Renal cortical epithelial cell (primary cell): ENCODE measurements at places on chromosomes 16 and 17.

DNA sequence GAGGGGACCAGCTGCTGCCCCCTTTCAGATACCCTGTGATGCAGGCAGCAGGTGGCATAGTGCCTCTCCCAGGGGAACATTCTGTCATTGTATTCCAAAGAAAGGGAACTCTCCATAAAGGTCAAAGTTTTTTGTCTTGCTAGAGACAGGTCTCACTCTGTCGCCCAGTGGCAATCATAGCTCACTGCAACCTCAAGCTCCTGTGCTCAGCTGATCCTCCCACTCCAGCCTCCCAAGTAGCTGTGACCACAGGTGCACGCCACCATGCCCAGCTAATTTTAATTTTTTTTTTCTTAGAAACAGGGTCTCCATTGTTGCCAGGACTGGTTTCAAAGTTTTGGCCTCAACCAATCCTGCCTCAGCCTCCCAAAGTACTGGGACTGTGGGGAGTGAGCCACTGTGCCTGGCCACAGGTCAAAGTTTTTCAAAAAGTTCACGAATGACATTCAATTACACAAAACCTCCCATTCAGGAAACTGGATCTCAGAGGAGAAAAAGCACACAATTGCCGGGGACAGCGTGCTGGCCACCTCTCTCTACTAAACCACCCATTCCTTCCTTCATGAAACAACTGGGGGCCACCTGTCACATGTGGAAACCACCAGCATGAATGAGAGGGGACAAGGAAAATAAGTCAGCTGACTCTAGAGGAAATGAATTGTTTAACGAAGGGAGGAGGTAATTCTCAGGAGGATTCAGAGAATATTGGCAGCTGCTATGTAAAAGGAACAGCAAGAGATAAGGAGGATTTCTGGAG, 80.0 kb downstream of the MARCHF10 start:
- DNase-seq: no peak

- DNase-seq: peak; percentile 59
These were observed 19.9 kb downstream of the MAF start for GRCh38 chr16:79580453-79581191.

- no peak for DNase-seq
These were observed 82.5 kb downstream of the PCTP start for GRCh38 chr17:55833306-55833705.

DNA sequence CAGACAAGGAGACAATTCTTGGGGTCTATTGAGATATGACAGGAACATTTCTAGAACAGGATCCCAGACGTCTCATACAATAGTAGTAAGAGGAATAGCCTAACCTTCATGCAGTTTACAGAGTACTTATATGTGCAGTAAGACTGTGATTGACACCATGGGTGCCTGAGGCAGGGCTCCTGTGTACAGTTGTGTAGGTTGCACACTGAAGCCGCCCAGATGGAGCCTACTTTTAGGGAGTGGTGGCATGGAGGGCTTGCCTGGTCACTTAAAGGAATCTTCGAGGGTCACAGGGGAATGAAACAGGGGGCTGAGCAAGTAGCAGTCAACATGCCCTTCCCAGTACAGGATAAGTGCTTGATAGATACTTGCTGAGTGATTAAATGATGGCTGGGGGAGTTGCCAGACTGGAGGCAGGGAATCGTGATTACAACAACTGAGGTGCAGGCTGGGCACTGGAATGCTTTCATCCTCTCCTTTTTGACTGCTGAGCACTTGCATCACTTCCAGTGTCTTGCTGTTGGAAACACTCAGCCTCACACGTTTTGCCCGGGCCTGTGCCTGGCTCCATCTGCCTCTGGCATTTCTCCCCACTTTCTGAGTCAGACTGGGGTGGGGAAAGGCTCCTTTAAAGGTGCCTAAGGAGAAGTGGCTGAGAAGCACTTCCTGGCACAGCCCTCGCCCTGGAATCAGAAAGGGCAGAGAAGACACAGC, 71.0 kb downstream of the COPRS start:
- DNase-seq: peak; percentile 87

DNA sequence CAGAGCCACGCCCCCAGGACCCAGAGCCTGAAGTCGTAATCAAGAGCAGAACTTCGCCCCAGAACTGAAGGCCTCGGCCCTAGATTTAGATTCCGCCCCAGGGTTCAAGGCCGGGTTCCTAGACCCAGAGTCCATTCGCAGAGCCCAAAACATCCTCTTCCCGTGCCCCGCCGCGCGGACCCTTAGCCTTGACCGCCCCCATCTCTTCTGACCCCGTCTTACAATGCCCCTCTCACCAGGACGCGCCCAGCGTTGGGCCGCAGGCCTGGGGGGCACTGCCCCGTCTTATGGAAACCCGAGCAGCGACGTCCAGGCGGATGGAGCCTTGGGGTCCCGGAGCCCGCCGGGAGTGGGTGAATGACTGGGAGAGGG, 5.0 kb downstream of the CD19 start:
- no peak for DNase-seq

GRCh38 chr17:40498281-40499084, 2.9 kb downstream of the TNS4 start:
- DNase-seq: peak; percentile 75

DNA sequence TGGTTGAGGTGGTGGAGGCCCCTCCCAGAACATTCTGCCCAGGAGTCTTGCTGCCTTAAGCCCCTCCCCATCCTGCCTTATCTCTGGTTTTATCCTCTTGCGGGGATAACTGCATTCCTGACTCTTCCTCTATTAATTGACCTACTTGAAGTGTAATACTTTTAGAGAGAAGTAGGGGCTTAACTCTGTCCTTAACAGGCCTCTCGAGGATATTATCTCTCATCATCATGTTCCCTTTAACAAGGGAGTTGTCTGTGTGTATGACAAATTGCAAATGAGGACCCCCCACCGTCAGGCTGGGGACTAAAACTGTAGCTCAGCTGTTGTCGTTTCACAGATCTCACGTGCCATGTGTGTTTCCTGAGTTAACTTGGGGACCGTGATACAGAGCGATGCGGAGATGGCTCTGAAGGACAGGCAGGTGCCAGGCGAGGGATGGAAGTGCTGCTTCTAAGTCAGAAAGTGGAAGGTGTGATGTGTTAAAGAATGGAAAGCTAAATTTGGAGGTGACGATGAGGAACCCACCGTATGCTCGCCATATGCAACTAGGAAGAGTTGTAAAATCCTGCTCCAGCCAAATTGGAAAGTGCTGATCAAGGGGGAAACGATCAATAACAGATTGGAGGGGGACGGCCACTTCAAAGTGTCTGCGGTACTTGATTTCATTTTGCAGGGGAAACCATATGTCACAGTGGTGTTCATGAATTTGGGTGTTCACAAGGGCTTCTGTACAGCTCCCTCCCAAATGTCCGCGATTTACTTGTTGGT, 106.3 kb downstream of the RPTOR start:
- DNase-seq: no peak

GRCh38 chr17:57278740-57279387, 22.5 kb downstream of the MSI2 start:
- DNase-seq: no peak

DNA sequence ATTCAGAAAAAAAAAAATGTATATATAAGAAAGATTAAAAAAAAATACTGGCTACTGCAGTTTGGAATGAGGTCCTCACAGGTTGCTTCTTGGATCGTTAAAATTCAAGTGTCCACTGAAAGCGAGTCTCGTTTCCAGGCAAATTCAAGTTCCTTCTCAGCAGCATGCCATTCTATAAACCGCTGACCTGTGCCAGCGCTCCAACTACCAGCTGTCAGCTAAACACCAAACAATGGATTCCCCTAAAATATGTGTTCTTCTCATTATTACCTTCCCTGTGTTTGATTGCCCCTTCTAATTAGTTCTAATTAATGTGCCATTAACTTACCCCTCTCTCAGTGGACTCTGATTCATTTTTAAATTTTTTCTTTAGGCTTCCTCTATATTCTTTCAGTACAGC, 92.4 kb downstream of the DNAH9 start:
- DNase-seq: no peak

GRCh38 chr16:57186872-57187854, 1.0 kb downstream of the RSPRY1 start:
- peak; percentile 41 for DNase-seq

GRCh38 chr17:29292992-29293889, 707 bp downstream of the NUFIP2 start:
- no peak for DNase-seq

- DNase-seq: no peak
These were observed 2.3 kb downstream of the TAOK2 start for GRCh38 chr16:29975811-29976511.

DNA sequence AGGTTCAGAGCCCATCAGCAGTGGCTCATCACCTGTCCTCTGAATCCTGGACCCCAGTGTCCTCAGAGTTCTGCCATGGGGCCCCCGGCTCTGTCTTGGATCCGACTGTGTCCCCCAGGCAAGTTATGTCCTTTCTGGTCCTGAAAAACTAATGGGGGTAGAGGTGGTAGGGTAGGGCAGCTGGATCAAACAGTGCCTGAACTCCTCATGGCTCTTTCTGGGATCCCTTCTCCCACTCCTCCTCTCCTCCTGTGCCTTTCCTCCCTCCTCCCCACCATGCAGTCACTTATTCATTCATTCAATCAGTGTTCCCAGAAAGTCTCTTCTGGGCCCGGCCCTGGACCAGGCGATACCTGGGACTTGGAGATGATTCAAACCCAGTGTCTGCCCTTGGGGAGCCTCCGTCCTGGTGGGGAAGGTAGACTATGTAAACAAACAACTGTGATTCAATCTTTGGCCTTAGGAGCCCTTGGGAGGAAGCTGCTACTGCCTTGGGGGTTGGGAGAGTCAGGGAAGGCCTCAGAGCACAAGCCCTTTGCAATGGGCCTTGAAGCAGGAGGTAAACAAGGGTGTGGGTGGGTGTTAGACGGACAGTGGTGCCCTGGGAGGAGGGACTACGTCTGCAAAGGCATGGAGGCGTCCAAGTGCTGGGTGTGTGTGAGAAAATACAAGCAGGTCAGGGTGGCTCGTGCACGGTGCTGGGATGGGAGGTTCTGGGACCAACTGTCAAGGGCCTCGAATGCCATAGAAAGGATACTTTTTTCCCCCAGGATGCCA, 6.4 kb upstream of the FAM83G start:
- DNase-seq: peak; percentile 80

GRCh38 chr16:88045820-88046303, 94.6 kb downstream of the BANP start:
- no peak for DNase-seq

DNA sequence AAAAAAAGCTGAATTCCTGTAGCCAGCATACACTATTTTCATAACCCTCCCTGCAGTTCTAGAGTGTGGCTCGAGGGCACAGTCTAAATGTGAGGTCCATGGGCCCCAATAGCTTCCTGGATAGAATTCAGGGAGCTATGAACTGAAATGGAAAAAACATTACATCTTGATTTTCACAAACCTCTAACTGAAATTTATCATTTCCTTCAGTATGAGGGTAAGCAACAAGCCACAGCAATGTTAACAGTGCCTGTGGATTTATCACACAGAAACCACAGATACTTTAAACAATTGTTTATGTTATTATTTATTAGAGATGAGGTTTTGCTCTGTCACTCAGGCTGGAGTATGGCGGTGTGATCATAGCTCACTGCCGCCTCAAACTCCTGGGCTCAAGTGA, 18.2 kb downstream of the TMEM92 start:
- DNase-seq: no peak

- no peak for DNase-seq
These were observed 12.1 kb downstream of the HAPSTR1 start for GRCh38 chr16:9103546-9103945.

DNA sequence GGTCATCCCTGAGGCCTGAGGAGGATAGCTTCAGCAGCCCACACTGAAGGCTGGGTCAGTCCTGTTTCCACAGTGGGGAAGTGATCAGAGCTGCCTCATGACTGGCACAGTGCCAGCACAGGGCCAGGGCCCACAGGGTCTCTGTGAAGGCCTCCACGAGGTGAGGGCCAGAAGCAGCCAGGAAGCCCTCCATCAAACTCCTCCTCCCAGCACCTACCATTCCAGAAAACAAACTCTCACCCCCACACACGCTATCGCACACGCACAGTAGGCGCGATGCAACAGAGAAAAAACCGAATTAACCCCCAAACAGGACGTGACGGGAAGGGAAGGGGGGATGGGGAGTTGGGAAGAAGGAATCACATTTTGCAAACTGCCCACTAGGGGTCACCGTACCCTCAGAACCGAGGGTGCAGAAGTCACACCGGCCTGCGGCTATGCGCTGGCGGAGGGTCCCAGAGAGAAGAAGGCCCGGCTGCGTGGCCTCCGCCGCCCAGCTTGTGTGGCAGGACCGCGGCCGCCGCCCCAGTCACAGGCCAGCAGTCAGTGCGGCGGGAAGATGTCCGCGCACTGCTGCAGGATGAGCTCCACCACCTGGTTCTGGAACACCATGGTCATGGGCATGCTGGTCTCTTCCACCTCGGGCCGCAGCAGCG, 37.6 kb downstream of the ARHGAP27 start:
- DNase-seq: peak; percentile 63

DNA sequence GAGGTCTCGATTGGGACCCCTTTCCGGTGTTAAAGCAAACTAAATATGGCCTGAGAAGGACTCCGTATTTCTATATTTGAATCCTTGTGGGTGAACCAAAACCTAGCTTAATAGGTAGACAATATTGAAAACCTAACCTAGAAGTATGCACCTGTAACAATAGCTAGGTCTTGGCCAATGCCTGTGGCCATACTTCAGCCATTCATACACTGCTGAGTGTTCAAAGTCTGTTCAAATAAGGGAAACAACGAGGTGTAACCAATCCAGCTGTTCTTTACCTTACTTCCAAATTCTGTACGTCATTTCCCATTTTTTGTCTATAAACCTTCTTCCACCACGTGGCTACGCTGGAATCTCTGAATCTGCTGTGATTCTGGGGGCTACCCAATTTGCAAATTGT, 34.1 kb upstream of the HELZ start:
- DNase-seq: no peak

DNA sequence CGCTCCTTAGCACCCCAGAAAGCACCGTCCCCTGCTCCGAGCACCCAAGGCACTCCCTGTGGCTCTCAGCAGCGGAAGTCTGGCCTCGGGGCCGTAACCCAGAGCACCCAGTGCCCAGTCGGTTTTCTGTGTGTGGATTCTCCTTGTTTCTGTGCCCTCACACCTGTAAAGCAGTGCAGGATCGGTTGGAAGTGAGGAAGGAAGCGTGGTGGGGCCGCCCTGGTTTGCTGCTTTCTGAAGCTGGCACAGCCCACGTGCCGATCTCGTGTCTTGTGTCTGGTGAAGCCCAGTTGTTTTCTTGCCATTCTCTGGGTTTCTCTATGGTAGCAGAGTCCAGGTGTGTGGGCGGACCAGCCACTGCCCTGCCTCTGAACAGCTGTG, 3.7 kb downstream of the ACSF3 start:
- DNase-seq: no peak

GRCh38 chr16:84177741-84178073, 9.2 kb downstream of the TAF1C start:
- DNase-seq: peak; percentile 94

- no peak for DNase-seq
These were observed 8.4 kb downstream of the HBQ1 start for GRCh38 chr16:188674-189073.

- peak; percentile 68 for DNase-seq
These were observed 55.4 kb downstream of the TNRC6C start for GRCh38 chr17:78013683-78014467.

GRCh38 chr17:62717589-62717855, 90.1 kb downstream of the MRC2 start:
- no peak for DNase-seq
